ENCODE measurements at places on chromosomes 7 and 10. TPM values are rescaled to one million over a fixed set of nuclear protein-coding genes. Genes with fewer than 3 reads are reported as not detected.

- DNase-seq = no peak
Measured at GRCh38 chr10:68106656-68107055, 2.6 kb upstream of the MYPN start.

DNA sequence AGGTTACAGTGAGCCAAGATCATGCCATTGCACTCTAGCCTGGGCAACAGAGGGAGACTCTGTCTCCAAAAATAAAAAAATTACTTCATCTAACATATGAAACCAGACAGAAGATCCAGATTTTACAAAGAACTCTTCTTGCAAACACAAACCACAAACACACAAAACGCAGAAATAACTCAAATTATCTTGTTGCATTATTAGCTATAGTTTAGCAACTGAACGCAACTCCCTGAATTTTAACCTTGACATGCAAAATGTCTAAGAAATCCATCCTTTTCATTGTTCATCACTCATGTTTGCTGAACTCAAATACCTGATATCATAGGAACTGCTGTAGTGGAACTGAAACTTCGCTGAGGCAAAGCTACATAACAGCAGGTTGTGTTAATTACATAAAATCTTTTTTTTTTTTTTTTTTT lies 64.1 kb downstream of the MICU1 start:
- no peak for DNase-seq

DNA sequence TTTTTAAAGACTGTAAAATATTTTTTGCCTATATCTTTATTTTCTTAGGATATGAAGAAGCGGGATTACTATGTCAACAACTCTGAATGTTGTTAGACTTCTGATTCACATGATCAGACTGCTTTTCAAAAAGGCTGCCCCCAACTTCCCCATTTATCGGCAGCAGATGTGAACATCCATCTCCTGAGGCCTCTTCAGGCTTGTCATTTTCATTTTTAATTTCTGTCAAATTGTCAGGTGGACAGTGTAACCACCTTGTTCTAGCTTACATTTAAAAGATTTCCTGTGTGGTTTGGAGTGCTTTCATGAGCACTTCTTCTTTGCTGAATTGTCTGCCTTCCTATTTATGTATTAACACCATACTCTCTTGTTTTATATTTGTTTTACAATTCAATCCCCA lies 78.8 kb upstream of the GSDME start:
- DNase-seq = no peak

GRCh38 chr7:43694399-43694748 lies 34.9 kb downstream of the COA1 start:
- no peak for DNase-seq

GRCh38 chr10:103761075-103761920 lies 94.1 kb downstream of the SH3PXD2A start:
- no peak for DNase-seq

- no peak for DNase-seq
Measured at GRCh38 chr7:136655414-136655813, 213.0 kb upstream of the CHRM2 start.

DNA sequence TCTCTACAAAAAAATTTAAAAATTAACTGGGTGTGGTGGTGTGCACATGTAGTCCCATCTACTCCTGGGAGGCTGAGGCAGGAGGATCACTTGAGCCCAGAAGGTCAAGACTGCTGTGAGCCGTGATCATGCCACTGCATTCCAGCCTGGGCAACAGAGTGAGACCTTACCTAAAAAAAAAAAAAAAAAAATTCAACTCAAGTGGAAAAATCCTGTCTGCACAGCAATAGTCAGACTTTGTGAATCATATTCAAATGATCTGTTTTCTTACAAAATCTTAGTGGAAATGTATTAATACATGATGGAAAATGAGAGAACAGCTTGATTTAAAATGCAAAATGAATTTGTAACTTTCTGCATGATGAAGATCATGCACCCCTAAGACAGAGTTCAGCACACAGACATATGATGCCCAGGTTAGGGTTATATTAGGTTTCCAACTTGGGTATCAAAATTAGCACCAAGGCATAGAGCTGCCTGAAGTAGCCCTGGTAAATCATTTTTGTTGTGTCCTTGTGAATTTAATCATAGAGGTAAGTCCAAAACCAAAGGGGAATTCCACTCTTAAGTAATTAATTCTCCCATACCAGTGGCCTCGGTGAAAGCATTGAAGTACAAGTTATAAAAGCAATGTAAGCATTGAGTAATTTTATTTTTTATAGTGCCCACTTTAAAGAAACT lies 93.8 kb downstream of the ADD3 start:
- no peak for DNase-seq

DNA sequence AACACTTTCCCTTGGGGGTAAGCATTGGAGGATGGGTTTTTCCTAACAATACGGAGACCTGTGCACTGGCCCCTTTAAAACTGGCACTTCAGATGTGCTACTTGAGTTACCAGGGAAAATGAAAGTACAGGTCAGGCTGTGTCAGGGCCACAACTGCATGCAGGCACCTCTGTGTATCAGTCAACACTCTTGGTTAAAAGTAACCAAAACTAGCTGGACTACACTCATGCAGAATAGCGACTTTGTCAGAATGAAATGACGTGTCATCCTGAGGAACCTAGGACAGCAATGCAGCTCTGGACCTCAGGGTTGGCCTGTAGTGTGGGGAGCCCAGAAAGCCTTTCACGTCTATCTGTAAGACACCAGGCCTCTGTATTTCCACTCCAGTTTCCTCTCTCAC lies 33.8 kb upstream of the SMKR1 start:
- DNase-seq = no peak

GRCh38 chr7:26662646-26663045 lies 201.7 kb downstream of the SKAP2 start:
- DNase-seq = no peak

- DNase-seq = no peak
Measured at GRCh38 chr10:78516756-78517155, 483.1 kb downstream of the RPS24 start.

GRCh38 chr7:80764132-80764531 lies 125.7 kb downstream of the CD36 start:
- no peak for DNase-seq

DNA sequence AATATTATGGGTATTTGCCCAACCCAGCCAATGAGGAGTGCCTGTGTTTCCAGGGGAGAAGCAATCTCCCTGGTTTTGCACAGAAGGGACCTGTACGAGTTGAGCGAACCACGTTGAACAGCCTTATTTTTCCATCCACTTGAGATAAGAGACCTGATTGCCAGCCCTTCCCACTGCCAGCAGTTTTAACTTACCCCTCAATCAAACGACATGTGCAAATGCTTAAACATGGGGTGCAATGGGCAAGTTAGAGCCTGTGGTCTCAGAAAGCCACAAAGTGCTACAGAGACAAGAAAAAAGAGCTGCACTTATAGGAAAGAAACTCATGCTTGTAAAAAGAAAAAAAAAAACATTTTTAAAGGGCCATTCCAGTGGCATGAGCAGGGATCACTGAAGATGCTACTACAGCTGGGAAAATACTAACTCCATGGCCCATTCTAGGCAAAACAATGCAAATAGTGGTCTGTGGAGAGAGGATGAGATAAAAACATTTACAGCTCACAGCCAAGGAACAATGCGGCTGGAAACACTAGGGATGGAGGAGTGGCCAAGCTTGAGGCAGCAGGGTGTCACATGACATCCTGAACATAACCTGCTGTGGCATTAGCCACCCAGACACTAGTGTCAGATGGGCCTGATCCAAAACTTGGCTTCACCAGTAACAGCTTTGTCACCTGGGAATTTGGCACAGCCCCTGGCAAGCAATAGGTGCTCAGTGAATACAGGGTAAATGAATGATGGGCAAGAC lies 162.8 kb downstream of the ELMO1 start:
- no peak for DNase-seq

DNA sequence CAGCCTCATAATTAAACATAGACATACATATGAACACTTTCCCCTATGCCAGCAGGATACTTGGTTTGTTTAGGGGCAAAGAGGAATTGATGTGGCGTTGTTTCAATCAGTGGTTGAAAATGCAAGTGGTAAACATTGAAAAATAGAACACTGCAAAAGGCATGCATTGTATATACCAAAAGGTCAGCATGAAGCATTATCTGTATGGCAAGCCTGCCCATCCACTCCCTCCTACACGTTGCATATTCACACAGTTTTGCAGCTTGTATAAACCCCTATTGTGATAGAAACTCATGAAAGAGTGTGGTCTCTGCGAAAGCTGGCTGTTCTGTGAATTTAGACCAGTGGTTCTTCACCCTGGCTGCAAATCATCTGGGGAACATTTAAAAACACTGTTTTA lies 17.1 kb downstream of the CAV1 start:
- no peak for DNase-seq

DNA sequence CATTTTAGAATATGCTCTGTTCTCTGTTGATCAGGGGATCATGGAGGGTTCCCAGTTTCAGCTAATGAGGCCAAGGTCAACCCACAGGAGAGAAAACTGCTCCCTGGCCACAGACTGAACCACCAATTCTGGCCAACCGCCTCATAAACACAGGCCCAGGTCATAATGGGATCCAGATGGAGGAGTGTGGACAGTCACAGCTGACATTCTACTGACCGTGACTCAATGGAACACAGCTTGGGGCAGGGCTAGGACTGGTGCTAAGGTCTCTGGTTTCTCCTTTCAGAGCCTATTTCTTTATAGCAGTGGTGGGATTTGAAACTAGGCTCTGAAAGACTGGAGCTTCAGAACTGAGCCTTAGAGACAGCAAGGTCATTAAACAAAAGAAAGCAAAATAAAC lies 68.3 kb downstream of the HIPK2 start:
- no peak for DNase-seq

DNA sequence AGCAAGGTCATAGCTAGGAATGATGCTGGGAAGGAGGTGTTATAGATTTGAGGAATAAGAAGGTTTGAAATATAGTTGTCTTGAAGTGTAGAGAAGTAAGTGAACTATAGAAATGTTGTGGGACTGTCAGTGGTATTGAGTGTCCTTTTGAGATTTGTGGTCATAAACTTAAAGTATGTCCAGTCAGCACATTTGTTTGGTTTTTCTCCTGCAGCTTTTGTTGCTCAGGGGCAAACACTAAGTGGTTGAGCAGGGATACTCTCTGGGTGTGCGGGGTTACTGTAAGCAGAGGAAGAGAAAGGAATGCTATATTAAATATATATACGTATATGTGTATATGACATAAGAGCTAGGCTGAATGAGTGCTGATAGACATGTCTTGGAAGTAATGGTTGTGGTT lies 67.1 kb downstream of the HECTD2 start:
- no peak for DNase-seq

- DNase-seq = no peak
Measured at GRCh38 chr7:131501422-131501821, 55.0 kb downstream of the PODXL start.

- no peak for DNase-seq
Measured at GRCh38 chr10:119518936-119519335, 23.6 kb downstream of the RGS10 start.

CYP17A1 gene
- not detected for total RNA-seq

PTPN20 gene
- 2.2 TPM for total RNA-seq

CALCR gene
- not detected for total RNA-seq

SH2D4B gene
- total RNA-seq = not detected

All from lower leg skin (tissue), 4 donors.